ENCODE measurements at places on chromosomes 7 and 10.

DNA sequence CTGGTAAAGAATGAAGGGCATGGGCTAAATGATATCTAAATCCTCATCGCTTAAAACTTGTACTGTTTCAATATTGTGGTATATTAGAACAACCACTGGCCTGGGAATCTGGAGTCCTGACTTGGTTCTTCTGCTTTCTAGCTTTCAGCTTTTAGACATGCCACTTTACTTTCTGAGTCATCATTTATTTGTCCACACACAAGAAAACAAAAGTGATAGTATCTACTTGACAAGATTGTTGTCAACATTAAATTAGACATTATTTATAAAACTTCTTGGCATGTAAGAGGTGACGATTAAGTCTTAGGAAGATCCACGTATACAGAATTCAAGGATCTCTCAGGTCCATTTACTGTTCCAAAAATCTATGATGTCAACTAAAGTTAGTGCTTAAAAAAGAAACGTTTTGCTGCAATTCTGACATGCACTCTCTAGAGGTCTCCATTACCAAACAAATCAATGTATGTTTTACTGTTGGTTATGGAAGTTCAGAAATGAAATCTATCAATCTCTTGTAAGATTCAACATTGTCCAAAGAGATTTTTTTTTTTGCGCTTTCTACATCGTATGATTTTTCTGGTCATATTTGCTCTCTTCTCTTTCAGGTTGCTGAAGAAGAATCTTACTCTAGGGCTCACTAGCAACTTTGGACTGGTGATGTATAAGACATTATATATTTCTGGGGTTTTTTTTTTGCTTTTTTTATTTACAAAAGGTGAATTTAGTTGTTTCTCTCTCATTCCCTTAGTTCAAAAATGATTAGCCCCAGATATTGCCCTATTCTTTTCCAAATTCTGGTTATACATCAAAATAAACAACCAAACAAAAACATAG is 53.6 kb upstream of the DYNC1I1 start:
- DNase-seq = no peak

GRCh38 chr10:61964059-61964709 is 62.7 kb downstream of the ARID5B start:
- DNase-seq = no peak

- no peak for DNase-seq
These were observed 69.5 kb downstream of the CACNA2D1 start for GRCh38 chr7:82373926-82374635.

GRCh38 chr10:50823789-50824188 is 61.6 kb downstream of the A1CF start:
- no peak for DNase-seq

- DNase-seq = no peak
These were observed 72.0 kb downstream of the RNF216 start for GRCh38 chr7:5709347-5709950.

GRCh38 chr7:28784171-28784902 is 173.8 kb downstream of the TRIL start:
- no peak for DNase-seq

GRCh38 chr7:138510003-138510402 is 49.9 kb downstream of the TRIM24 start:
- no peak for DNase-seq

- DNase-seq = no peak
These were observed 46.3 kb downstream of the VIPR2 start for GRCh38 chr7:159098424-159098786.

GRCh38 chr7:107660381-107661080 is at the start of gene SLC26A4:
Gene SLC26A4 (plus strand): TSS chr7:107660828. CDS start chr7:107661642, 814 bp downstream.
- DNase-seq = no peak

All from H54 (cell line).